ENCODE measurements at places on chromosomes 11 and 22.

GRCh38 chr11:3985631-3986030 is 109.0 kb upstream of the RRM1 start:
- no peak for DNase-seq

DNA sequence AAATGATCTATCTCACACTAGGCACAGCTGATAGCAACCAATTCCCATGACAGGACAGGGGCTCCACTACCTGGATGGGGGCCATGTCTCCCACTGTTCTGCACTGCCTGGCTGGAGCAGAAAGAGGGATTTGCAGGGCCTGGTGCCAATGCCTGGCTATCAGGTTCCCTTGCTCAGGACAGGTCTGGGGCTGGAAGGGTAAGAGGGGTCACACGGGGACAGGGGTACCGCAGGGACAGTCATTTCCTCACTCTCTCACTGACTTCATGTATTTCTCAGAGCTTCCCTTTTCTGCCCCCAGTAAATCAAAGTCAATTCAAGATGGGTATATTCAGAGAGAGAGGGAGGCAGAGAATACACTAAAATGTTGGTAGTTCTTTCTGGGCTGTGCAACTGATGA is 119.1 kb upstream of the CSNK2A3 start:
- DNase-seq: no peak

DNA sequence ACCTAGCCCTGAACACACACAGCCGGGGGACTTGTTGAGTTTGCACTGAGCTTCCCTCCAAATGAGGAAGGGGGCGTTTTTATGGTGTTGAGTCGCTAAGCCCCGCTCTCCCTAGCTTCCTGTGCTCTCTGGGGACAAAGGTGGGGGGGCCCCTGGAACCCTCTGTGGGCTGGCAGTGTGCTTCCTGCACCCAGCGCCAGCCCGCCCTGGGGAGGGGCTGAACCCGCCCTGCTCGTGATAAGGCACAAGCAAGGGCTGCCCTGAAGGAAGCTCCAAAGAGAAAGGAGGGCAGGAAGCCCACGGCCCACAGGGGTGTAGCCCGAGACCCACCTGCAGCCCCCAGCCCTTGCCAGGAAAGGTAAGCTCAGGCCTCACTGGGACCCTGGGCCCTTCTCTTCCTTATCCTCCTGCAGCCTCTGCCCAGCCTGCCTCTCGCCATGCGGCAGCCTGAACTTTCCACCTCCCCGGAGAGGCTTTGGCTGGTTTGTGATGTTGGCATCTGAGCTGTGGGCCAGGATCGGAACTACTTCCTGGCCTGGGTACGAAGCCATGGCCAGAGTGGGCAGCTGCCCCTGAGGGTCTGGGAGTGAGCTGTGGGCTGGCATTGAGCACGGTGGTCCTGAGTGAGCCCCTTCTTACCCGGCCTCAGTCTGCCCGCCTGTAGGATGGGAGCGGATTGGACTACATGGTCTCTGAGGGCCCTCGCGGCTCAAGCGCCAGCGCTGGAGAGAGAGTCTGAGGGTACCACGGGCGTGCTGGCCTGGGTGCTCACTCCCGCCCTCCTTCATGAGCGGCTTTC is at the start of gene FERMT3:
Gene FERMT3 (plus strand): TSS at position 265 of the 799 bp plus-strand sequence. CDS start 644 bp downstream, outside the sequence.
- no peak for DNase-seq

DNA sequence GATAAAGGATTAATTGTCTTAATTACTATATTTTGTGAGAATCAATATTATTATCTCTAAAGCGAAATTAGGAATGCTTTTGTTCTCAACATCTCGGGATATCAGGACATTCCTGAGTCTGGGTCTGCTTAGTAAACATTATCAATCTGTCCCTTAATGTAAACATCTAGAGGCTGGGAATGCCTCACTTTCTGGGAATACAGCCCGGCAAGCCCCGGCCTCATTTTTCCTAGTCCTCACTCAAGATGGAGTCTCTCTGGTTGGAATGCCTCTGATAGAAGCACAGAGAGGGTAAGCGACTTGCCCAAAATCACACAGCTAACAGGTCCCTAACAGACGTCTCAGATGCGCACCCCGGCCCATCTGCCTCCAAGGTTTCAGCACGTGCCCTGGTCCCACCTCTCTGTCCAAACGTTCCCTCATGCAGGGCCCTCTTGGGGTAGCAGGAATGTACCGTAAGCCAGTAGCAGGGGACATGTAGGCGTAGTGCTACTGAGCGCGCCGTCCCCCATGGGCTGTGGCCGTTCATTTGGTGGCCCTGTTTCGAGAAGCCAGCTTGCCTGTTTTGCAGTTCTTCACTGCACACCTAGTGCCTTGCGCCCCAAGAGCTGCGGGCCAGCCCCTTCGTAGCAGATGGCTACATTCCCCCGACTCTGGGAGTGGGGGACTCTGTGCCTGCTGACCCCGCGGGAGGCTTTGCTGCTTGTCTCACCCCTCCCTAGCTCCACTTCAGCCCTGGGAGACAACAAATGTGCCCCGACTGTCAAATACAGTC is 62.2 kb upstream of the FADD start:
- no peak for DNase-seq

DNA sequence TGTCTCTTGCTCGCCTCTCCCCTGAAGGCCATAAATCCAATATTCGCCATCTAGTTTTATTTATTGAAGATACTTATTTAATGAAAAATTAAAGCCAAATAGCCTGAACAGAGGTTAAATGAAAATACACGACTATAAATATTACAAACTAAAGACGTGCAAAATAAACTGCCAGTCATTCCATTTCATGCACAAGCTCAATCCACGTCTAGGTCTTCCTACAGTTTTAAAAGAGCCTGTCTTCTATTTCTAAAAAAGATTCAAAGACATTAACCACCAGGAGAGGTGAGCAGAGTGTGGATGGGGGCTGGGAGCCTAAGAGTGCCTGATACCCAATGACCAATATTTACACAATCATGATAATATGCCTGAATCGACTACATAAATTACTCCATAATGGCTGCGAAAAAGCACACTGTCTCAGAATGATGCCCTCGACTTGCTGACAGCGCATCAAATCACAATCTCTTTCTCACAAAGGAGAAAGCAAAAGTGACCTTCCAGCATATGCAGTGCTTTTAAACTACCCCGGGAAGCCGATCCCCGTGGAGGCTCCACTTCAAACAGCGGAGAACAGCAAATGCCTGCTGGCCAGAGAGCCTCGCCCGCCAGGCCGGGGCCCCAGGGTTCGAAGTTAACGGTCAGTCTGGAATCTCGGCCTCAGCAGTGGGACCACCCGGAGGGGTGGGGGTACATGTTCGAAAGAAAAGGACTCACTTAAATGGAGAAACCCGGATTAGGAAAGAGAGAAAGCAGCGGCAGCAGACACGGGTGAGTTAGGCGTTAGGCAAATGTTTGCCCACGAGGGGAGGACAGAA is 1.7 kb downstream of the FCHSD2 start:
- DNase-seq: no peak

DNA sequence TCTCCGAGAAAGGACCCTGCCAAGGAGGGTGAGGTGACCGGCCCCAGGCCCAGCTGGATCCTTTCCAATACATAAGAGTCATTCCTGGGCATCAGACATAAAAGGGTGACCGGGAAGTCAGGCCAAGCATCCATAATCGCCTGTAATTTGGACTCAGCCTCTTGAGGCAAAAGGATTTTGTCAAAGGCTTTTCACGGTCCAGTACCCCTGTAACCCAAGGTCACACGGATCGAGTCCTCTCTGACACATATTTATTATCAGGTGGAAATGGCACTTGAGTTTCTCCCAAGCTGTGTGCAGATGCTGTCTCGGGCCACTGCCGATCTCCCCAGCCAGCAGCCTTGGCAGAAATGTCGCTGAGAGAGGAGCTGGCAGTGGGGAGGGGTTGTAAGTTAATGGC is 556.5 kb downstream of the MN1 start:
- DNase-seq: no peak

DNA sequence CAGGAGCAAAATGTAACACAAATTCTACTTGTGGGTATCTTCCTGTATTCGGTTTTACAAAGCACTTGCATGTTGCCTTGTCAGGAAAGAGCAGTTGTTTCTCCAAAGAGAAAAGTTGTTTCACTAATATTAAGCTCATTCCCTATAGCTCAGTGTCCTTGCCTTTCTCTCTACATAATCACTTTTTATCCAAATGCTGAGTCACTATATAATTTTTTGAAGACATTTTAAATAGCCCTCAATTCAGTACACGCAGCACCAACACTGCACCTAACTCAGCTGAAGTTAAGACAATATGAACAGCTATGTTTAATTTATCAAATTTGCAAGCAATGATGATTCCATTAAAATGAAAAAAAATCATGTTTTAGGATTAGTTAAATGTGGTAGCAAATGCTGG is 14.5 kb upstream of the MRTFA start:
- no peak for DNase-seq

DNA sequence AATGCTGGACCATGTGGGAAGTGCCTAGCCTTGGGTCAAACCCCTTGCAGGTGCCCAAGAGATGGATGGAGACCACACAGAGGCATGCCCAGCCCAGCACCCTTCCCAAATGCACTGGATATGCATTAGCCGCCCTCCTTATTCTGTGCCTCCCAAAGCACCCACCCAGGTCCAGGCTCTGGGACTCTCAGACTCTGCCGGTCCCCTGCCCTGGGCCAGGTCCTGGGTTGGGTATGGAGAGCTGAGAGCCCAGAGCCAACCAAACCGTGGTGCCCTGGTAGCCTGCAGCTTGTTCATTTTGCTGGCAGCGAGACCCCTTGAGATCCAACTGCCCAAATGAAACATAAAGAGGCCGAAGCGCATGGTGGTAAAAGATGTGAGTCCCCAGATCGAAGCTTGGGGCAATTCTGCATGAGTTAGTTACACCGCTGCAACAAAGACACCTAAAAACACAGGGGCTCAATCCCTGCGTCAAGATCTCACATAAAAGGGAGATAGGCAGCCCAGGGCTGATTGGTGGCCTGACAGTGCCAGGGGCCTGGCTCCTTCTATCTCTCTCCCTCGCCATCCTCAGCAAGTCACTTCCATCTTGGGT is 61.5 kb downstream of the MYEOV start:
- no peak for DNase-seq

DNA sequence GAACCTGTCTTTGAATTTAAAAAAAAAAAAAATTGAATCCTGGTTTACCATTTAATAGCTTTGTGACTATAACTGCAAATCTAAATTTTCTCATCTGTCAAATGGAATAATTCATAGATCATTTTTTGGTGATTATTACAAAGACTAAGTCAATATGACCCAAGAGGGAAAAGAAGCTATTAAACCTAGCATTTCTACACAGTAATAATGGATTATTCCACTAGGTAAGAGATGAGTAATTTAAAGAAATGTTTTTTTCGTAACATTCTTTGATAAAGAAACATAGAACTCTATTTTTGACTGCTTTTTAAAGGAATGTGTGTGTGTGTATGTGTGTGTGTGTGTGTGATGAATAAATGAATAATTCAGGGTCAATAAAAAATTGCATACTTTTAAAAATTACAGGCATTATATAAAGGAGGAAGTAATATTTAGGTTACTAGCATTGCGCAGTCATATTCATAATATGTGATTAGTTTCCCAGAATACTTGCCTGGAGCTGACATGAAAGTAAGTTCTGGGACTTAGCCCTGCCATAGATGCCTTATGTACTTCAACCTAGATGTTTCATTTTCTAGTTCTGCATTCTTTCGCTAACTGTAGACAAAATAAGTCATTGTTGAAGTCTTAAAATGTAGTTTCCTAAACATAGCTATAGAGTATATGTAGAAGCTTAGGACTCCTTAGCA is 72.9 kb downstream of the TMEM135 start:
- DNase-seq: no peak

GRCh38 chr11:86547727-86548126 is 124.7 kb downstream of the ME3 start:
- DNase-seq: no peak

DNA sequence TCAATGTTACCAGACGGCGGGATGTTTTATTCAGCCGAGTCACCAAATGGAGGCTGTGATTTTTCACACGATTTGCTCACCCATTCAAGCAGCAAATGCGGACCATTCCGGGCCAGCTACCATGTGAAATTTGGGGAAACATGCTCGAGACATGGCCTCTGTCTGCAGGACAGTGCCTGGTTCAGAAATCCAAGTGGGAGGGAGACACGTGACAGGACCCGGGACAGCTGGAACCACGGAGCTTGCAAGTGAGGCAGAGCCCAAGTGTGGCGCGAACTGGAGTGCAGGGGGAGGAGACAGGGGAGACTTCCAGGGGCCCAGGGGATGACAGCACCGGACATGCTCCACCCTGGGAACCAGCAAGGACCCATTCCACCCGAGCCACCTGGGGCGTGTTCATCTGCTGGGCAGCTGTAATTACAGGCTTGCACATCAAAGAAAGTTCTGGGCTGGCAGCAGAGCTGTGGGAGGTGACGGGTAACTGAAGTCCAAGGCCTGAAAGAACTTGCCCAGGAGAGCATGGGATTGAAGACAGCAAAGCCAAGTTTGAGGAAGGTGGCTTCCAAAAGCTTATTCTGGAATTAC is 16.5 kb downstream of the CERK start:
- DNase-seq: no peak

DNA sequence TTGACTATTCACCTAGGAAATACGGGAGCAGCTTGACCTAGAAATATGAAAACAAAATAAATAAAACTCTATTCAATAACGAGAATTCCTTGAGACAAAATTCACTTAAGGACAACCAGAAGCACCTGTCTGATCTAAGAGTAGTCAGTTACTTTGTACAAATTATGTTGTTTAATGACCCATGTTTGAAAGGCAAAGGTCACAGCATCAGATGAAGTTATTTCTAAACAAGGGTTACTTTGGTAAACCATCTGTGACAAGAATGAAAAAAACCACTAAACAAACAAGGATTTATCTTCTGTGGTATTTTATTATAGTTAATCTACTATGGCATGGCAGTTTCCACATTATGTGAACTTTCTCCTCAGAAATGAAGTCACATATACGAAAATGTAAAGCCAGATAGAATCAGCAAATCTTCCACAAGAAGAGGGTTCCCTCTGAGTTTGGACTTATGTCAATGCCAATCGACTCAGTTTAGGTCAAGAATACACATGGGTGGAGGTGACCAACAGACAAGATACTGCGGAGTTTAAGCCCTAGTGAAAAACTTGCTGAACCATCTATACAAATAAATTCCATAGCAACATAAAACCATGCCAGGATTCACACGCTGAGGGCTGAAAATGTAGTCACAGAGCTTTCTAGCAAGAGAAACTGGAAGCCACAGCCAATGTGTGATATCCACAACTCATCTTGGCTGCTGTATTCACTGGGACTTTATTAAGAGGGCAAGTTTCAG is 53.4 kb downstream of the NCAPD3 start:
- DNase-seq: no peak
